ENCODE measurements at places on chromosomes 3 and 15.
A peak's percentile ranks its signal among the peaks of the same experiment; 100 is the strongest.

- DNase-seq: peak; percentile 48
Measured at GRCh38 chr3:14261229-14261628, 82.6 kb downstream of the LSM3 start.

- no peak for DNase-seq
Measured at GRCh38 chr3:26590919-26591484, 31.6 kb upstream of the LRRC3B start.

GRCh38 chr15:78564743-78565096 lies 600 bp upstream of the CHRNA5 start:
- DNase-seq: no peak

DNA sequence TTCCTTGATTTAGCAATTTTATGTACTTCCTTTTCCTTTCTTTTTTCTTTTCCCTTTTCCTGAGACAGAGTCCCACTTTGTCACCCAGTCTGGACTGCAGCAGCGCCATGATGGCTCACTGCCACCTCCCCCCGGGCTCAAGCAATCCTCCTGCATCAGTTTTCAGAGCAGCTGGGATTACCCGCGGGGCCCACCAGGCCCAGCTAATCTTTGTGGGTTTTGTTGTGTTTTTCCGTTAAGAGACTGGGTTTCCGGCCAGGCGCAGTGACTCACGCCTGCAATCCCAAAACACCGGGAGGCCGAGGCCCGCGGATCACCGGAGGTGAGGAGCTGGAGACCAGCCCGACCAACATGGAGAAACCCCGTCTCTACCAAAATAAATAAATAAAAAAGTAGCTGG lies 17.7 kb downstream of the GOLGA8S start:
- DNase-seq: no peak

DNA sequence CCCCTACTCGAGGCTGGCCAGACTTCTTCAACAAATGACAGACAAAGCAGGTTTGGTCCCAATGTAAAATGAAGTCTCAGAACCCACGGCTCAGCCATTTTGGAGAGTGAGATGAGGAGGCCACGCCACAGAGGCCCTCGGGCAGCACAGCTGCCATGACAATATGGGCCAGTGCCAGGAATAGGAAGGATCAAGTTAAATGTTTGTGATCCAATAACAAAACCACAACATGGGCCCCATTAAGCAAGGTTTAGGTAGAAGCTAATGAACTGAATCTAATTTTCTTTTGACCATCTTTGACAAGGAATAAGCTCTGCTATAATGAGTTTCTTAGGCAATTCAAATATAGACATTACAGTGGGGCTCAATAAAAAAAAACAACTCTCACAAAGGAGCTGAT lies 52.6 kb downstream of the RFTN1 start:
- no peak for DNase-seq

GRCh38 chr15:48354694-48355303 lies 23.6 kb downstream of the DUT start:
- DNase-seq: no peak

- no peak for DNase-seq
Measured at GRCh38 chr3:20361000-20361399, 175.0 kb upstream of the SGO1 start.

DNA sequence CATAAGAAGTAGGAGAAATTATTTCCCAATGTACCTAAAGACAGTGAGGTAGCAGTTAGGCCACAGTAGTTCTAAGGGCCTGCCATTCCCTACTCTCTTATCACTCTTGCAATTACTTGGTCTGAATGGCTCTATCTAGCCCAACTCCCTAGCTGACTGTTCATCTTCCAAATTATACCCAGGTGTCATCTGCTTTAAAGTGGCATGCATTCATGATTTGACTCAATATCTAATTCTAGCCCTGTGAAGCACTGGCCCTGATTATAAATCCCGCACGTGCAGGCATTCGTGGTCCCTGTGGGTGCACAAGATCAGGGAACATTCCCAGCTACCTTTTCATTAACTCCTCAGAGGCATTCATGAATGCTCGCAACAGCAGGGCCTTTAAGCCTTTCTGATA lies 43.1 kb upstream of the ZNF774 start:
- DNase-seq: no peak

- DNase-seq: no peak
Measured at GRCh38 chr15:59180945-59181600, 25.6 kb upstream of the LDHAL6B start.

DNA sequence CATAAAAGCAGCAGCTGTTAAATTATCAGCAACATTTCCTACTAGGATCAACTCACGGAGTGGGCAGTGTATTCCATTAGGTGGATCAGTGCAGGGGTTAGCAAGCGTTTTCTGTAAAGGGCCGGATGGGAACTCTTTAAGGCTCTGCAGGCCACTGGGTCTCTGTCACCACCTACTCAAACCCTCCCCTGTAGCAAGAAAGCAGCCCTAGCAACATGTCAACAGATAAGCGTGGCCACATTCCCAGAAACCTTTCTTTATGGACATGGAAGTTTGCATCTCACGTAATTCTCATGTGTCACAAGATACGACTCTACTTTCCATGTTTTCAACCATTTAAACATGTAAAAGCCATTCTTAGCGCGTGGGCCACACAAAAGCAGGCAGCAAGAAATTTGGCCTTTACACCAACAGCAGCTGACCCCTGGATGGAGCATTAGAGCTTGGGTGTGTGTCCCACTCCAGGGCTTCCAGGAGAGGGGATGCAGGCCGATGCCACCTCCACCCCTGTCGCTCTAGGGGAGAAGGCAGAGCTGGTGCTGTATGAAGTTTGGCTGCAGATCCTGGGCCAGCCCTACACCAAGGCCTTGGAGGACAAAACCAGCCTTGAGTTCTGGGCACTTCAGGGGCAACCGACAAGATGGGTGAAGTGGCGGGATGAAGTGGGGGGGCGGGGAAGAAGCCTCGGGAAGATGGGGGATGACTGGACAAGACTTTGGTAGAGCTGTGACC lies 48.2 kb upstream of the CSPG4 start:
- DNase-seq: no peak

DNA sequence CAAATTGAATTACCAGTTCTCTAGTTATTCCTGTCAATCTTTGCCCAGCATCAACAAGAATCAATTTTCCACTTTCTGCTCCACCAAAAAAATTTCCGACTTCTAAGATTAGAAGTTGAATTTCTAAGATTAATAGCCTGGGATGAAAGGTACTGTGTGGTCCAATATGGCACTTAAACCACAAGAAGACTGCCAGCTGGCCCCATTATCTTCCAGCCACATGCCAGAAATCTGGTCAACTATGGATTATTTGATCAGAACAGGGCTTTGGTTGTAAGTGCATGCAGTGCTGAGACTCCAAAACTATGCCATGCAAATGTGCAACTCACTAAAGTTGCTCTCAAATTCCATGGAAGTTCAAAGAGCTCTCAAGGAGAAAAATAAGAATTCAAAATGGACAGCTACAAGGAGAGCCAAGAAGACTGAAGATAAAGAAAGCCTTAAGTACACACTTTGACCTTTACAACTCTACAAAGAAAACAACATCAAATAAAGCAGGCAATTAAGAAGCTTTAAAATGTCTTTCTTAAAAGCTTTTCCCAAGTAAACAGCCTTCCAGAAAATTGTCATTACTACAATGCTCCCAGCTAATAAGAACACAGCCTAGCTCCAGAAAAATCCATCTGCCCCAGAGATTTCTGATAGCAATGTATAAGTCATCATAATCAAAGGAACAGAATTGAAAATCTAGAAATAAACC lies 64.2 kb downstream of the ST3GAL6 start:
- DNase-seq: no peak

GRCh38 chr15:81024265-81024872 lies 23.6 kb downstream of the TLNRD1 start:
- DNase-seq: no peak

- DNase-seq: peak; percentile 2
Measured at GRCh38 chr3:54243056-54243931, 120.9 kb downstream of the CACNA2D3 start.

- DNase-seq: no peak
Measured at GRCh38 chr15:44882499-44882968, 74.0 kb upstream of the TERB2 start.
